ENCODE measurements at places on chromosomes 5 and 9.

GRCh38 chr5:39577529-39577928 is 152.7 kb upstream of the DAB2 start:
- DNase-seq: no peak

GRCh38 chr5:173971681-173972345 is 17.2 kb upstream of the C5orf47 start:
- DNase-seq: no peak

GRCh38 chr5:99900302-99900852 is 634.8 kb upstream of the FAM174A start:
- no peak for DNase-seq

DNA sequence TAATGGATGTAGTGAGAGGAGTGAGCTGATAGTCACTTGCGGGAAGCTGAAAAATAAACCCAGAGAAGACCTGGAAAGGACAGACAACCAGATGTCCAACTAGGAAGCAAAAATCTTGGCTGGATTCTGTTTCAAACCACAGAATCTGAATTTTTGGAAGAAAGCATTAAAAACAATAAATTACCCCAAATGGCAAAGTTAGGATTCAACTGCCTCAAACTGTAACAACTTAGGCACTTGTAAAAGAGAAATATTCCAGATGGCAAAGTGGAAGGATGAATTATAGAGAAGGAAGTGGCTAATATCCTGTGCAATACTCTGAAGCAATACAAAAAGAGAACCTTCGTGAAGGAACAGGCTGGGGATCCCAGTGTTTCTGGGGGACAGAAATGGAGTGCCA is 46.8 kb upstream of the SLIT3 start:
- no peak for DNase-seq

DNA sequence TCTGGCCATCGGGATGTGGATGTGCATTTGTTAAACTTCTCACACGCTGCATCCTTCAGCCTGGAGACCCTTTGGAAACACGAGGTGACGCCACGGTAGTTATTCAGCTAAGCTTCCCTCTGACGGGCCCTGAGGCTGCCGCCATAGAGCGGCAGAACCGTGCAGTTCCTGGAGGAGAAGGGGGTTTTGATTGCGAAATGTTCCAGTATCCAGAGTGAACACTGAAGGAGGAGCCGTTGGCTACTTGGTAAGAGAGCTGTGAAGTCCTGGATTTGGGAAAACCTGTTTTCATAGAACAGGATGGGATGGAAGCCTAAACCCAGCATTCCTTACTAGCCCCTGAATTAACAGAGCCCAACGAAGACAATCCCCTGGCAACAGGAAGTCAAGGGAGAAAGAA is 23.0 kb upstream of the EXOC3 start:
- no peak for DNase-seq

- no peak for DNase-seq
Measured at GRCh38 chr9:92432972-92433548, 8.8 kb upstream of the OMD start.

GRCh38 chr9:108963459-108964143 is 29.4 kb downstream of the ABITRAM start:
- no peak for DNase-seq

GRCh38 chr5:2759696-2760461 is 8.4 kb upstream of the IRX2 start:
- DNase-seq: no peak

DNA sequence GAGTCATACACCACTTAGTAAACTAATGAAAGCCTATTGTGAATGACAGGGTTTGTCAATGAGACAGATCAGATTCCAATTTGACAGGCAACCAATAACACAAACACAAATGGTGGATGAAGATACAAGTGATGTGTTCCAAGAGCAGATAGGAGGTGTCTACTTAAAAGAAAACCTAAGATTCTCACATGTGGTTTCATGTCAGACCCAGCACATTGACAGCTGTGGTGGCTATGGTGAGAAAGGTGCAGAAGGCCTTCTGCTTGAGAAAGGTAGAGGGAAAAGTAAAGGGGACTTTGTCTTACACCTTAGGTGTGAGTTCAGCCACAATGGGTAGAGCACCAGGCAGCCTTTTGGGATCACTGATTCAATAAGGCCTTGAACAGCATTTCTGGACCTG is 11.2 kb downstream of the ANKRD31 start:
- DNase-seq: no peak

DNA sequence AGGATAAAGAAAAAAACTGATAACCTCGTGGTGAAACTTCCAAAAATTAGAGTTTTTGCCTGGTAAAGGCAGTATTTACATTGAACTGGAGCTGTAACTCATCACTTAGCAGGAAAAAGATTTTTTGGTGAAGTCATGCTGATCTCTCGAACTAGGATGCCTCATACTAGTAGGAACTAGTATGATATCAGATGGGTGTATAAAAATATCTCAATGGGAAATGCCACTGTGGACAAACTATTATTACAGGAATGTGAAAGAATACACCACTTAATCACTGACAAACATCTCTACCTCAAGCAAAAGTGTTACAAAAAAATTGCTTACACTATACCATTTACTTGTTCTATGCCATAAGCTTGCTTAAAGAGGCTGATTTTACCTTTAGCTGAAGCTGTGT is 28.4 kb downstream of the RFX3 start:
- no peak for DNase-seq

DNA sequence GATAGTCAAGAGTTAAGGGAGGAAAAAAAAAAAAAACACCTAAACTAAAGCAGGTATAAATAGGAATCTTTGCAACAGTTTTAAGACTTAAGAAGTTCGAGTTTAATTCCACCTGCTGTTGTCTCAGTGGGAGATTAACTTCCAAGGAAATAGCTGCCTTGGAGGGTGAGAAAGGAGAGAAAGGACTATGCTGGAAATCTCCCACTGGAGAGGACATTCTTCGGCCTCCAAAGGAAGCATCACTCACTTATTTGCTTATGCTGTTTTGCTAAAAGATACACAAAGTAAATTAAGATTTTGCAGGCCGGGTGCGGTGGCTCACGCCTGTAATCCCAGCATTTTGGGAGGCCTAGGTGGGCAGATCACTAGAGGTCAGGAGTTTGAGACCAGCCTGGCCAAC is 317.9 kb upstream of the MPDZ start:
- no peak for DNase-seq

GRCh38 chr5:82349652-82350051 is 71.5 kb upstream of the RPS23 start:
- DNase-seq: no peak

DNA sequence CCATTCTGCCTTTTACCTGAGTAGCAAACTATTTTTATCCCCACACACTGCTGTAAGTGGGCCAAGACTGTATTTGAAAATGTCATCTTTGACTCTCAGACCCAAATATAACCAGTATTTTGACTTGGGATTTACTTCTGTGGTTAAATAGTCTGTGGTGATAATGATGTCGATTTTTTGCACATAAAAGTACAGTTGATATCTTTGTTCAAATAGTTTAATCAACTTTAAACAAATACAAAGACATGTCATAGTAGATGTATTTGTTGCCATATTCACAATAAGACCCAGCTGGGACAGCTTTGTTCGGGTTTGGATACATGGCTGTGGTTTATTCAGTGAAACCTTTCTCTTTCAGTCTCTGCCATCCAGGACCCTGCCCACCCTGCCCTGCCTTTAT is 20.4 kb downstream of the NFX1 start:
- DNase-seq: no peak

- DNase-seq: no peak
Measured at GRCh38 chr5:13662626-13663025, 281.9 kb downstream of the DNAH5 start.

GRCh38 chr5:102747386-102748166 is 7.5 kb upstream of the PAM start:
- DNase-seq: no peak

GRCh38 chr9:137421838-137422603 is 941 bp downstream of the EXD3 start:
- no peak for DNase-seq

GRCh38 chr5:156913719-156914370 is 49.2 kb downstream of the TIMD4 start:
- peak; percentile 97 for DNase-seq

- DNase-seq: no peak
Measured at GRCh38 chr9:16866587-16866986, 3.9 kb downstream of the BNC2 start.

DNA sequence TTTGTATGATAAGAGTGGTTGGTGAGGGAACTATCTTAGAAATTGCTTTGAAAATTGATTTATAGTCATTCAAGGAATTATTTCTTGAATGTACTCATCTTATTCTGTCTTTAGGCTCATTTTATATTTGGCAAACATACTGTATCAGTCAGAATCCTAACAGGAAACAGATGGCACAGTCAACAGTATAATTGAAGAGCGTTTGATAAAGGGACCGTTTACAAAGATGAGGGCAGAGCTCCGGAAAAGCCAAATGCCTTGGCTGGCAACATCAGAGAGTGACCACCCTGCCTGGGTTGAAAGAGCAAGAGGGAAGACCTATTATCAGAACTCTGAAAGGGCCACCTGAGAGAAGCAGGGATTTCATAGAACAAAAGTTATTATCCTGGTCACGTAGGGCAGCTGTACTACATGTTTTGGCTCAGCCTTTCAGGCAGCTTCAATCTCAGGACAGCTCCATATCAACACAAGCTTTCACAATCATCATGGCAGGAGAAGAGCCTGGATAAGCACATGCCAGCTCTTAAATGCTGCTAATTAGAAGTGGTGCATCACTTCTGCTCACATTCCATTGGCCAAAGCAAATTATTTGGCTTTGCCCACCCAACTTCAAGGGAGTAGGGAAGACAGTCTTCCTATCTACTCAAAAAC is 47.2 kb upstream of the ARL15 start:
- DNase-seq: no peak

- no peak for DNase-seq
Measured at GRCh38 chr9:128713941-128714573, 9.9 kb downstream of the ZDHHC12 start.

GRCh38 chr9:117136461-117136860 is 278.4 kb downstream of the ASTN2 start:
- DNase-seq: no peak

DNA sequence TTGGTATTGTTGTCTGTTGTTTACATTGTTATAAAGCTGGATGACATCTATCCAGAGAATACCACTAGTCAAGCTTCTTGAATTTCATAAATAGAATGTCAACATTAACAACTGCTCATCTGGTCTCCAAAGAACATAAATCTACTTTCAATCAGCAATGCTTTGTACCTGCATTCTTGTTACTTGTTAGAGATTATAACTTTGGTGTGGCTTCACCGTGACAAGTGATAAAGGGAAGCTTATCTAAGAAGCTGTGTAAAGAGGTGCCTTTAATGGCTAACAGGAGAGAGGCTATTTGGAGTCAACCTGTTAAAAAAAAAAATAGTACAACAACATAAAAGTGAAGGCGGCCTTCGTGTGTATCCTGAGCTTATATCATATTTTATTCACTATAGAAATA is 41.8 kb downstream of the MUSK start:
- DNase-seq: no peak

- DNase-seq: no peak
Measured at GRCh38 chr9:86822006-86822801, 125.1 kb downstream of the GAS1 start.

GRCh38 chr9:112569186-112569585 is 82.6 kb downstream of the KIAA1958 start:
- DNase-seq: no peak

DNA sequence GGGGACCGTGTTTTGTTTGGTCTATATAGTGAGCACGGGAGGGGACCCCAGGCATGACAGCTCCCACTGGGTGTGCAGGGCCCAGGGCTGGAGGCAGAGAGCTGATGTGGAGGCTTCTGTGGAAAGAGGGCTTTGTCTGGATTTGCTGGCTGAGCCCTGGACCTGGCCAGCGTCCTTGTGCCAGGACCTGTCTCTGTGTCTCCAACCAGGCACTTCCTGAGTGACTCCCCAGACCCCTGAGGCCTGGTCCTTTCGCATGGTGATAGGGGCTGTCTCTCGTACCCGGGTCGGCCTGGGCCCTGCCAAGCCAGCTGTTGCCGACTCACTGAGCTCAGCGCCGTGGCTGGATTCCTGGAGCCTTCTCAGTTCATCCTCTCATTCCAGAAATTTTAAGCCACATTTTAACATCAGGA is 77.6 kb downstream of the ADAMTS2 start:
- DNase-seq: no peak

Data from NCI-H1436 treated with DMSO at 0.1 percent for 48 hours (cell line).